ENCODE measurements at places on chromosomes 1 and 21.

DNA sequence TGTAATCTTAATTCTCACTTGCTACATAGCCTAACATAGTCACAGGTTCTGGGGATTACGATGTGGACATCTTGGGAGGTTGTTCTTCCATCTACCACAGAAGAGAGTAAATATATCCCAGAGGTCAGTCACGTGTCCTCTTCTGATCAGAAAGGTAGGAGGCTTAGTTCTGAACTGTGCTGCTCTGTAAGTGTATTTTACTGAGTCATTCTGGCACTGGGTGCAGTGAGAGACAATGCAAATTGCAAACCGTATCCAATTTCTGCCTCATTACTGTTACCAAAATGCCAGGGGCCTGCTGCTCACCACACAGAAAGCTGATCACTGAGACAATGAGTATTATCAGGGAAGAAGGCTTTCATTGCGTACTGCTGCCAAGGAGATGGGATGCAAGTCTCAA is 104.0 kb downstream of the GABPA start:
- peak; percentile 39 for DNase-seq

DNA sequence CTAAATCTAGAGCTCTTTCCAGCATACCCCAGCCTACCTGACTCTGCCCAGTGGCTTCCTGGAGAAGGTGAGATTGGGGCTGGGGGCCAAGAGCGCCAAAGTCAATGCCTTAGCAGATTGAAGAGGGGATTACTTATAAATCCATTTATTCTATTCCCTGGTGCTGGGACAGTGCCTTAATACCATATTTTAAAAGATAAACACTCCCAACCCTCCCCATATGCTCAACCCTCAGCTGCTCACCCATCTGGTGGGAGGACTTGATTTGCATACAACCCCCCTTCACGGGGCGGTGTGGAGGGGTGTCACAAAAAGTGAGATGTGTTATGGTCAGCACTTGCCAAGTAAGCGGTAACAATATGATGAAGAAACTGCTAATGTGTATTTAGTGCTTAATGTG is 3.2 kb upstream of the DISP3 start:
- no peak for DNase-seq

DNA sequence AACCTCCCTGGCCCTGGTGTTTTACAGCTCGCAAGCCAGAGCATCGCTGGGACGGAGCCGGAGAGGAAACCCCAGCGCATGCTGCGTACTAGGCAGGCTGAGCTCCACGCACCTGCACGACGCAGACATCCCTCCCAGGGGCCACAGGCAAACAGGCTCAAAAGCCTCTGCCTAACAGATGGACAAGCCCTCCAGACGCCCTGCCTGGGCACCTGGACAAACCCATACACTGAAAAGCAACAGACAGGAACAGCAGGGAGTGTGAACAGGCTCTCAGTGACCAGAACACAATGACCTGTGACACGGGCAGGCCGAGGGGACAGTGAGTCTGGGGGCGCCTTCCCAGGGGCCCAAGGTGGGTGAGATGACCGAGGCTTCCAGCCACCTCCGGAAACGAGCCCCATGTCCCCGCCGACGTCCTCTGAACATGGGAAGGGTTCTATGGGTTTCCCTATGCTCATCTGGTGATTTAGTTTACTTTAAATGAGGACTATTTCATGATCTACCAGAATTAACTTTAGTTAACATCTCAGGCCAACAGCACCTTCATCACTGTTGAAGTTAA is 40.3 kb downstream of the NPHP4 start:
- no peak for DNase-seq

DNA sequence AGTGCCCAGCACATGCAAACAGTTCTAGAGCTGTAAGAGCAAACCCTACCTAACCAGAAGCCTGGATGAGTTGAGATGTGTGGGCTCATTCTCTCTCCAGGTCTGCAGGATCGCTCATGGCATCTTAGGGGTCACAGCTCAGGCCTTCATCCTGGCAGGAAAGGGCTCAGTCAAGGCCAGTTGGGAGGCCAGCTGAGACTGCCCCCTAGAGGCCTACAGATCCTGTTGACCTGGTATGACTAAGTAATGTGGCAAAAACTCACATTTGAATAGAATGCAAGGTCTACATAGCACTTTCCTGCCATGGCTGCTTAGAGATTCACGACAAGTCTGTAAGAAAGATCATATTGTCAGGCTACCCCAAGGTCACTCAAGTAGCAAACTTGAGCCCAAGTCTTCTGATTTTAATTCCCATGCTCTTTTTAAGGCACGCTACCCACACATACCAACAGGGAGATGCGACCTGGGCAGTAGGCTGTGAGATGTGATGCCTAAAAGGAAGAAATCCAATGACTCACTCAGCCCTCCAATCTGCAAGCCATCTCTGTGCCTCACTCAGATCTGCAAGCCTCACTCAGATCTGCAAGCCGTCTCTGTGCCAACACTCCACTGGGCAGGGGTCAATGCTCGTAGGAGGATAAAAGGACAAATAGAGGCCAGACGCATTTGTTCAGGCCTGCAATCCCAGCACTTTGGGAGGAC is 5.1 kb upstream of the CAPN8 start:
- peak; percentile 31 for DNase-seq

DNA sequence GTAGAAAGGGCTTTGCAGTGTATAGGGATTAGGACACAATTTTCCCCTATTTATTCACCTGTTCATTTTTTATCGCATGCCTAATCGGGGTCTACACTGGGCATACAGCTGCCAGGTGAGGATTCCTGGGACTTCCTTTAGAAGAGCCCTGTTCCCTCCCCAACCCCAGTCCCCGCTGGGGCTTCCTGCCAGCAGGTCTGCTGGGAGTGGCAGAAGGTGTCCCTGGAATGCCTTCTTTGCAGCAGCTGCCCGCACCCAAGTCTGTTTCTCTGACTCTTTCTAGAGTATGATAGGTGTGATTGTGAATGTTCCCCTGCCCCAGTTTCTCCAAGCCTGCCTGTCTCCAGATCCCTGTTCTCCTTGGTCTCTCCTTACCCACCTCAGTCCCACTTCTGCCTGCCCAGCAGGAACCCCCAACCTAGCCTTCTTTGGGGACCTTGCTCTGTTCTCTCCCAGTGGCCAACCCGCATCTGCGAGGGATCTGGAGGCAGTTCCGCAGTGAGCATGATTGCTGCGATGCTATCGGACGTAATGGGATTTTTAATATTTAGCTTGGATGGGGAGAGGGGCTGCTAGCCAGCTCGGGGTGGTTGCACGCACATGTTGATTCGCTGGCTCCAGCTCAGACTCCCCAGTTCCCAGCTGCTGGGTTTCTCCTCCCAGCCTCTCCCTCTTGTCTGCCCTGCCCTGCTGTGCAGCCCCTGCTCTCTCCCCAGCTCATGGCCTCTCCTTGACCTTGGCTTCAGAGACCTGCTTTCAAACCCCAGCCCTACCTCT is 79.8 kb downstream of the EPHB2 start:
- DNase-seq, result peak; percentile 44

DNA sequence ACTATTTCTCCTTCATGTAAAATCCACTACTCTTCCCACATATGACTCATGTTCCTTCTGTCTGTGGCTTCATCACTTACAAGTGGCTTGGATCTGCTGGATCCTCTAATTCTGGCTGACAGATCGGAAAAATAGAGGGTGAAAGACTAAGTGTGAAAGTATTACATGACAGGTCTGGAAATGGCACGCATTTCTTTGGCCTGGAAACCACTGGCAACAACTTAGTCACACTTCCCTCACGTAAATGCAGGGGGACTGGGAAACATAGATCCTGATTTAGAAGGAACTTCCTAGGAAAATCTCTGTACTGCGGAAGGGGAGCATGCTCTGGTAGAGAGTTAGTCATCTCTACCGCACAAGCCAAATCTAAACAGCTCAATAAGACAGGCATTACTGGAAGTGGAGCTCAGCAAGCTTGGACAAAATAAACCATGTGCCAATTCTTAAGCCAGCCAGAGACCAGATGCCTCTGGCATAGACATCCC is 305.4 kb upstream of the PTBP2 start:
- DNase-seq, result peak; percentile 100

DNA sequence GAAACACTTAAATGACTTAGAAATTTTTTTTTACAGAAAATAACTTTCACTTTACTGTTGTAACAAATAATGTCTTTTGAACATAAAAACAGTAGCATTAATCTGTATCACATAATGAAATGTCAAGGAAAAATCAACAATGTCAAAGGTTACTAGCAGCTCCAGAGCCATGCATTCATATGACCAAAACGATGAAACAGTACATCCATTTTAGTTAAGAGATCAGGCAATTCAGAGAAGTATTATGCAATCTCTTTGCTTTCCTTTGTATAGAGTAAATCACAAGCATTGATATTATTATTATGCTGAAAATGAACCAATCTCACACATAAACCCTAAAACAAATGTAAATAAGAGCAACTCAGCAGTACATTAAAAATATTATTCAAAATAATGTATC is 748.9 kb downstream of the PLA2G4A start:
- DNase-seq, result no peak

DNA sequence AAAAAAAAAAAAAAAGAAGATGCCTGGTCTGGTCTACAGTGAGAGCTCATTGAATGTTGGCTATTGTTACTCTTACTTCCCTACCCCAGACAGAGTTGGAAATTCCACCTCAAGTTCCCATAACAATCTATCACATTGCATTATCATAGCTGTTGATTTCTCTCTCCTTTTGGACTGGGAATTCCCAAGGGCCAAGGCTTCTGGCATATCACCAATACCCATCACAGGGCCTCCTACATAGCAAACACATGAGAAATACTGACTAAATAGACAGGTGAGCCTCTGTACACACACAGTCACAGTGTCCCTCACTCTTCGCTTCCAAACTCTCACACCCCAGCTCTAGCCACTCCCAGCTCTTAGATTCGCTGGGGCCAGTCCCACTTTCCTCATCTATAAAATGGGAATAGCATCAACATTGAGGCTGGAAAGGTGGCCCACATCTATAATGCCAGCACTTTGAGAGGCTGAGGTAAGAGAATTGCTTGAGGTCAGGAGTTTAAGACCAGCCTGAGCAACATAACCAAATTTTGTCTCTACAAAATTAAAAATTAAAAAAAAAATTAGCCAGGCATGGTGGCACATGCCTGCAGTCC is 6.4 kb downstream of the PTAFR start:
- no peak for DNase-seq

DNA sequence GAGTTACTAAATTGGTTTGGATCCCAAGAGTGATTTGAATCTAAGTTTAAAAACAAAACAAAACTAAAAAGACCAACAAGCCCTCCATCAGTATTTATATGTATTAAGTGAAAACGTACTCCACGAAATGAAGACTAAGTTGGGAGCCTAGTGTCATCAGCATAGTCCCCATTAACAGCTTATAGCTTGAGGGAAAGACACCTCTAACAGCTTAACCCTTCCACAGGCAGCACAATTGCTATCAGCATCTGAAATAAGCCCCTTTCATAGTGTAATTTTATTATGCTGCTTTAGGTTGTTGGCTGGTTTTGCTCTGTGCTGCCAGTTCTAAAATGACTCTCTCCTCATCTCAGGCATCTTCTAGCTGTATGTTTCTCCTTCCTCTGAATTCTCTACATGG is 25.8 kb upstream of the ST6GALNAC5 start:
- DNase-seq, result no peak

DNA sequence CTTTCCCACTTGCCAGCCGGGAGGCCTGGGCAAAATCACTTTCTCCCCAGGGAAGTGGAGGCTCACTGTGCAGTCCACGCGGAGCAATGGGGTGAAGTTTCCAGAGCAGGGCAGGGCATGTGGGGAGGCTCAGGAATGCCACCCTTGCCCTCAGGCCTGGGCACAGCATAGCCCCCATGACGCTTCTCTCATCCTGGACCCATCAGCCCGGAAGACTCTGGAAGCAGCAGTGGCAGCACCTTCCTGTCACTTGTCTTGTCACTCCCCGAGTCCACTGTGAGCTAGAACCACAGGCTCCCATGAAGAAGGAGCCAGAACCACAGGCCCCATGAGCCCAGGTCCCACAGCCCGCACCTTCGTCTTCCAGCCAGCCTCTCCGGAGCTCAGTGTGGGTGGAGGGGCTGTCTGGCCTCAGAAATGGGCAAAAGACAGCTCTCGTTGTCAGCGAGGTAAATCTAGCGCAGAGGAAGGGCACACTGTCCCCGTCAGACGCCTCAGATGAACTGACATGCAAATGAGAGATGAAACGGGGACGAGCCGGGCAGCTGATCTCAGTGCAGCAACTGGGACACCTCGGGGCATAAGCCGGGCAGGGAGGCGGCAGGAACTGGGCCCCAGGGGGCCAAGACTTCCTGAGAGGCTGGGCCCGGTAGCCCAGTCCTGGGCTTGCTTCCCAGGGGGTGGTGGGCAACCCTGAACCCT is 6.1 kb downstream of the PDE9A start:
- DNase-seq, result no peak

GRCh38 chr21:21103692-21104091 is 105.5 kb downstream of the NCAM2 start:
- DNase-seq, result no peak

DNA sequence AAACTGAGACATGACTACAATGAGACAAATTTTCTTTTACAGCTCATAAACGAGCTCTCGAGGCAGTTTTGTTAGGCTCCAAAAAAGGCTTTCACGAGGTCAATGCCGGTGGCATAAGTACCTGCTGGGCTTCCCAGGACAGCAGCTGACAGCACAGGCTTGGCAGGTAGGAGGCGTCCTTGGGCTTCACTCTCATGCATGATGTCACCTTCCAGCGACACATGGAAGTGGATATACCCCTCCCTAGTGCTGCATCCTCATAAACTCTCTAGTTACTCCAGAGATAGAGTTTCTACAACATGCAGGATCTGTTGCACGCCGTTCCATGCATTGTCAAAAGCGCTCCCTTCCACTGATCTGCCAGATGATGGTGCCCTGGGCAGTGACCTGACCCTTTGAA is 112.5 kb upstream of the PAXBP1 start:
- DNase-seq, result no peak

DNA sequence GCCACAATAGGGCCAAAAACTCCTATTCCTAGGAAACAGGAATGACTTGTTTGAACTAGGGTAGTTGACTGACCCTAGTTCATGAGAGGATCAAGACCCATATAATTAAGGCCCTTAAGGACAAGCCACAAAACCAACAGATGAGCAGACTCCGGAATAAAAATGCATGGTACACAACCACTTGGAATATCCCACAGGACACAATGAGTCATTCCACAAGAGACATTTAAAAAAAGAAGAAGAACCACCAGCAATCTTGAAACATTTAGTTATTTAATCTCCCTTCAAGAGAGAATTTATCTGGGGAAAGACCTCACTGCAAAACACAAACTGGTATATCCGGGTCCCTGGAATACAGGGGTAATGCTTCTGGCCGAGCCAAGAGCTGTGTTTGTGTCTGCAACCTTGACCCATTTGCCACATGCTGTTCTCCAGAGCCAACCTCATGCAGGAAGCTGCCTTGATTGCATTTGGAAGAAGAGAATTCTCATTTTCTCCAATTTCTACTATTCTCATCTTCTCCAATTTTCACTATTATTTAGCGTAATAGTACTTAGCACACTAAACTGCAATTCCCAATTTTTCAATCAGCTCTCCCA is 135.5 kb downstream of the TGFBR3 start:
- peak; percentile 35 for DNase-seq
